Activated CD4-positive, alpha-beta T cell treated with anti-CD3 and anti-CD28 coated beads for 1 hour (primary cell): ENCODE measurements at places on chromosomes 16 and 17.
A peak's percentile ranks its signal among the peaks of the same experiment; 100 is the strongest.

GRCh38 chr16:29663807-29664090, 702 bp downstream of the SPN start:
- no peak for DNase-seq

GRCh38 chr17:5373112-5373511, 46.4 kb downstream of the NUP88 start:
- DNase-seq, result no peak

DNA sequence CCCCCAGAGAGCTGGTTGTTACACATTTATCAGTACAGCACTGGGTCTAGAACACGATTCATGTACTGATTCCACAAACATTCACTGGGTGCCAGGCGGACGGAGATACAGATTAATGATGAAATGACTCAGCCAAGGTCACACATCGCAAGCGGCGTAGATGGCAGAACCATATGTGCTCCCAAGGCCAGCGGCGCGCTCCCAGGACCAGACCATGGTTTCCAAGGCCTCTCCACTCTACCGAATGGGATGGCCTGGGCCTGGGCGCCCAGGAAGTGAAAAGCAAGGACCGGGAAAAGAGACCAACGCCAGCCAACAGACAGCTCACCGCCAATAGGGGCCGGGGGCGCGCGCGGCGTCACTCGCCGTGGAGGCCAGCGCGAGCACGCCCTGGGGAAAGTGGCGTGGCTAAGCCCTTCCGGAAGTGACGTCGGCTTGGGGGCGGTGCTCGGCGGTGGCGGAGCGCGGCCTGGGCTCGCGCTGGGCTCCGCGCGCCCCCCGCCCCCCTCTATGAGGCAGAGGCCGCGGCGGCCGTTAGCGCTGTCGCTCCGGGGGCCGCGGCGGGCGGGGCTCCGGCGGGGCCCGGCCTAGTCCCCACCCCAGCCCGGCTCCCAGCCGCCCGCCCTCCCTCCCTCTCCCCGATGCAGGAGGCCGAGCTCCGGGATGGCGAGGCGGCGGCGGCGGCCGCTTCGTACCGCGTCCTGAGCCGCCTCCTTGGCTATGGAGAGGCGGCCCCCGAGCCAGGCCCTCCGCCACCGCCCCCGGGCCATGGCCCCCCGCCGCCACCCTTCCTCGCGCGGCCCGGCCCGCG, at the start of gene SOCS7:
TSS of gene SOCS7 (plus strand) at position 433 of the 811 bp plus-strand sequence. CDS start at position 642, 209 bp downstream.
- DNase-seq, result peak; percentile 86

- DNase-seq, result no peak
Measured at GRCh38 chr17:68783861-68784260, 171.3 kb downstream of the ABCA8 start.

- no peak for DNase-seq
Measured at GRCh38 chr16:56212144-56212543, 20.9 kb downstream of the GNAO1 start.

GRCh38 chr17:39598047-39598481, 9.7 kb downstream of the NEUROD2 start:
- no peak for DNase-seq

DNA sequence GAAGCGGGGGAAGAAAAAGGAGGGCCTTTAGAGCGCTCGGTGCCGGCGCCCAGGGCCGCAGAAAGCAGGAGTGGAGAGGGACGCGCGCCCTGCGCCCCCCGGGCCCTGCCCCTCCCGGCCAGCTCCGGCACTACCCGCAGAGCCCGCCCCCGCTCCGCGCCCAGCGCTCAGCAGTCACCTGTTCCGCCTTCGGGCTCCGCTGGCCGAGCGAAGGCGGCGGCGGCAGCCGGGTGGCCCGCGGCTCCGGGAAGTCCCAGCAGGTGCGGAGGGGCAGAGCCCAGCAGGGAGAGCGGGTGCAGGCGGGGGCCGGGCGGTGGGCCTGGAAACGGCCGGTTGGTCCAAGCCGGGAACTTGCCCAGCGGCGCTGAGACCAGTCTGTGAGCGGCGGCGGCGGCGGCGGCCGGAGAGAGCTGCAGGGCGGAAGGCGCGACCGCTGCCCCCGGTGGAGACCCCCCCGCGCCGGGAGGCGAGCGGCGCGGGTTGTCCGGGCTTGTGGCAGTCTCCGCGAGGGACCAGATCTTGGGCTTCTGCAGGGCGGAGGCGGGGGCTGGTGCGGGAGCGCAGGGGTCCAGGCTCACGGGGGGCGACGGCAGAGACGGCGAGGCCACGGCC, 2.2 kb downstream of the IRX3 start:
- DNase-seq, result no peak

DNA sequence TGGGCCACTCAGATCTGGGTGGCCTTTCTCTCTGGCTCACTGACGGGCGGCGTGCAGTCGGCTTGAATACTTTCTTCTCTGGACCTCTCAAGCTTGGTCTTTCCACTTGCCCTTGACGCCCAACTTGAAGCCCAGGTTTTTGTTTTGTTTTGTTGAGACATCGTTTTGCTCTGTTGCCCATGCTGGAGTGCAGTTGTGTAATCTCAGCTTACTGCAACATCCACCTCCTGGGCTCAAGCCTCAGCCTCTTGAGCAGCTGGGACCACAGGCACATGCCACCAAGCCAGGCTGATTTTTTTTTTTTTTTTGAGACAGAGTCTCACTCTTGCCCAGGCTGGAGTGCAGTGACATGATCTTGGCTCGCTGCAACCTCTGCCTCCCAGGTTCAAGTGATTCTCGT, 22.7 kb upstream of the KIF19 start:
- no peak for DNase-seq

GRCh38 chr16:10950393-10950792, 6.0 kb downstream of the CLEC16A start:
- DNase-seq, result no peak

- DNase-seq, result no peak
Measured at GRCh38 chr17:57097832-57098421, 12.9 kb downstream of the AKAP1 start.
